ENCODE measurements at places on chromosomes 11 and 22.

- DNase-seq: no peak
Observed at GRCh38 chr11:114089748-114090147, 30.2 kb downstream of the ZBTB16 start.

- DNase-seq: no peak
Observed at GRCh38 chr22:30027169-30027568, 53.1 kb upstream of the HORMAD2 start.

DNA sequence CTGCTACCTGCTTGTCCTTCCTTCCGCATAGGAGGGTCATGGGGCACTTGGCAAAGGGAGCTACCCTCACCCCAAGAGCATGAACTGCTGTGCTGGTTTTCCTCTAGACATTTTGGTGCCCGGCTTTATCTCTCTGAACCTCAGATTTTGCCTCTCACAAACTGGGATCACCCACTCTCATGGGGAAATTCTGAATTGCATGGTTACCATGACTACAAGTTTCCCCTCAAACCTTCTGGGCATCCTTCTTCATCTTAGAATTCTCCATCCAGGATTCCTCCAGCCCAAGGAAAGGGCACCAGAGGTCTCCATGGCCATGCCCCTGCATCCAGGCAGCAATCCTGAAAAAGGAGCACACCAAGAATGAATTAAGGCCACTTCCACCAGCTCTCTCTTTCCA, 180.1 kb upstream of the NECTIN1 start:
- DNase-seq: no peak

GRCh38 chr22:45612451-45612901, 59.2 kb upstream of the ATXN10 start:
- DNase-seq: no peak

- DNase-seq: no peak
Observed at GRCh38 chr11:124322356-124322755, 2.4 kb upstream of the OR8D2 start.

- DNase-seq: no peak
Observed at GRCh38 chr11:96331699-96332116, 11.3 kb downstream of the MAML2 start.

DNA sequence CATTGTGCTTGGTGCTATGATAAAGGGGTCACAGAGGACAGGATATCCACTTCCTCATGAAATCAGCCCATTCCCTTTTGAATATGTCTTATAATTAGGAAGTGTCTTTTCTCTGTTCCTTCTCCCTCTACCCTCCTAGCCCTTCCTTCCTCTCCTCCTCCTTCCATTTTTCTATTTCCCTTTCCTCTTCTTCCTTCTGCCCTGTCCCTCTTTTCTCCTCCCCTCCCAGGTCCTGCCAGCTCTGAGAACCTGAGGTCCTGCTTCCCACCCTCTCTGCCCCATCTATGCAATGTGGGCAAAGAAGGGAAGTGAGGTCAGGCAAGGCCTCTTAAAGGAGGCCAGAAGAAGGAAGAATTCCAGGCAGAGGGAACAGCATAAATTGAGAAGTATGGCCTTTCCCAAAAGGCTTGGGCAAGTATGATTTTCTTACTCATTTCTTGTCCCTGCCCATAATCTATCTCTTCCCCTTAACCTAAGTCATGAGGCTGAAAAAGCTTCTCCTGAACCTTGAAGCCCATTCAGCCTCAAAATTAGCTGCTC, 7.7 kb upstream of the UBASH3B start:
- DNase-seq: no peak

- no peak for DNase-seq
Observed at GRCh38 chr11:31529701-31530100, 20.1 kb downstream of the ELP4 start.

DNA sequence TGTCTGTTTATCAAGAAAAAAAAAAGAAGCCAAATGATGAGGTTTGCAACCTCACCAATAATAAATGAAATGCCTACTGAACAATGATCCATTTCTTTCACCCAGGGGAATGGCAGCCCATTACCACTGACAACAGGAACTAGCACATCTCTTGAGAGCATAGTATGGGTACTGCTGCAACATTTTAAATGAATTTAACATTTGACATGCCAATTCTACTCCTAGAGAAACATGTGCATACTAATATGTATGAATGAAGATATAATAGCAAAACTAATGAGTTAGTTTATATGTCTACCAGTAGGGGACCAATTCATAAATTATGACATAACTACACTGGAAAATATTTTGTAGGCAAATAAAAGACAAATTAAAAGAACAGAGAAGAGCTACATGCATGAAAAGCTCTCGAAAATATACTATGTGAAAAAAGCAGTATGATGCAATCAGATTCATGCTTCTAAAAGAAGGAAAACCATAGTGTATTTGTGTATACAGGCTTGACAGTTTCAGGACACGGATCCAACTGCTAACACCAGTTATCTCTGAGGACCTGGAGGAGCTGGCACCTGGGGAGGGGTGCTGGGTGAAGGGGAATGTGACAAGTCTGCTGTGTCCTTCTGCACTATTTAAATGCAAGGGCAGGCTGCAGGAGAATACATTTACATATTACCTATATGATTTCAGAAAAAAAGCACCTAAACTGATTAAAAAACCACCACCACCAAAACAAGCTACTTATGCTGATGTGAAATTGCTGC, 6.9 kb downstream of the SMCO4 start:
- no peak for DNase-seq

- DNase-seq: no peak
Observed at GRCh38 chr11:75855206-75855605, 40.2 kb downstream of the UVRAG start.

- DNase-seq: no peak
Observed at GRCh38 chr11:61116426-61117167, 14.3 kb downstream of the CD5 start.

DNA sequence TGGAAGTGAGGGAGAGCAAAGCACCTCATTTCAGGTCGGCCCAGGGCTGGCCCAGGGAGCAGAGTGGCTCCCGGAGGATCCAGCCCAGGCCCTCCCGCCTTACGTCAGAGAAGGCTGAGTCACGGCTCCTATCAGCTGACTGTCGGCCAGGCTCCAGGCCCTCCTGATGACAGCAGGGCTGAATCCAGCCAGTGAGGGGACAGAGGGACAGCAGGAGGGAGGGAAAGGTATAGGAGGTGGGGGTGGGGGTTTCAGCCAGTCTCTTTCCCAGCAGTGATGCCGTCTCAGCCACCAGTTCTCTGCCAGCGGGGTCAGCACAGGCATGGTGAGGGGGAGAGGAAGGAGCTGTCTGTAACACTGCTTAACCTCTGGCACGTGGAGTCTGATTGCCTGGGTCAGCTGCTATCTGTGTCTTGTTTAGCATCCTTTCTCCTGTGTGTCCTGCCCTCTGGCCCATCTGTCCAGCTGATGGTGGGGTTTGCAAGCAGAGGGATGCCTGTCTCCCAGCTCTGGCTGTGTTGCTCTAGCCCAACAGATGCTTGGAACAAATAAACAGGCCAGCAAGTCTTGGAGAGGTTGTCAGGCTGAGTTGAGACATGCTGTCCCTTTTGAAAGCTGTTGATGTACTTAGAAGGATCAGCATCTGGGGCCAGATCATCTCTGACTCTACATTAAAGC, 74.0 kb downstream of the ADAMTS15 start:
- peak; percentile 34 for DNase-seq

DNA sequence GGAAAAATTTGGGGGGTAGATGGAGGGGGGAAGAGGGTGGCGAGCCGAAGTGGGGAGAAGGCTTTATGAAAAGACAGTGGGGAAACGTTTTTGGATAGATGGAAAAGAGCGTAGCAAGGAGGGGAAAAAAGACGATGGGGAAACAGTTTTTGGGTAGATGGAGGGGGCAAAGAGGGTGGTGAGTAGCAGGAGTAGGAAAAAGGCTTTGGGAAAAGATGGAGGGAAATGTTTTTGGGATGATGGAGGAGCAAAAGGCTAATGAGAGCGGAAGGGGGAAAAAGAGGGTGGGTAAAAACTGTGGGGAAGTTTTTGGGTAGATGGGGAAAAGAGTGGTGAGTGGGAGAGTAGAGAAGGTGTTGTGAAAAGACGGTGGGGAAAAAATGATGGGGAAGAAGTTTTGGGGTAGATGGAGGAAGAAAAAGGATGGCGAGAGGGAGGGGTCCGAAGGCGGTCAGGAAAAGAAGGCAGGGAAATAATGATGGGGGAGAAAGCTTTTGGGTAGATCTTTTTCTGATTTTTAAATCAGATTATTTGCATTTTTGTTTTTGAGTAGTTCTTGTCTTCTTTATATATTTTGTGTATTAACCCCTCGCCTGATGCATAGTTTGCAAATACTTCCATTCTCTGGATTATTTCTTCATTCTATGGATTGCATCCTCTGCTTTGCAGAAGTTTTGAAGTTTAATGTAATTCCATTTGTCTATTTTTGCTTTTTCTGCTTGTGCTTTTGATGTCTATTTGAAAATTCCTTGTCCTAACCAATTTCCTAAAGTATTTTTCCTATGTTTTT, 115.3 kb upstream of the SERPIND1 start:
- no peak for DNase-seq

GRCh38 chr22:38862375-38863329, 9.4 kb downstream of the CBX6 start:
- no peak for DNase-seq

GRCh38 chr11:92667486-92668152, 301.8 kb upstream of the MTNR1B start:
- DNase-seq: no peak

GRCh38 chr11:126484266-126484665, 128.8 kb downstream of the ST3GAL4 start:
- DNase-seq: no peak

- no peak for DNase-seq
Observed at GRCh38 chr22:34914846-34915245, 151.1 kb upstream of the ISX start.

GRCh38 chr22:40023341-40023841, 28.6 kb downstream of the FAM83F start:
- DNase-seq: no peak

- DNase-seq: peak; percentile 69
Observed at GRCh38 chr22:20137671-20138416, 6.2 kb downstream of the ZDHHC8 start.

DNA sequence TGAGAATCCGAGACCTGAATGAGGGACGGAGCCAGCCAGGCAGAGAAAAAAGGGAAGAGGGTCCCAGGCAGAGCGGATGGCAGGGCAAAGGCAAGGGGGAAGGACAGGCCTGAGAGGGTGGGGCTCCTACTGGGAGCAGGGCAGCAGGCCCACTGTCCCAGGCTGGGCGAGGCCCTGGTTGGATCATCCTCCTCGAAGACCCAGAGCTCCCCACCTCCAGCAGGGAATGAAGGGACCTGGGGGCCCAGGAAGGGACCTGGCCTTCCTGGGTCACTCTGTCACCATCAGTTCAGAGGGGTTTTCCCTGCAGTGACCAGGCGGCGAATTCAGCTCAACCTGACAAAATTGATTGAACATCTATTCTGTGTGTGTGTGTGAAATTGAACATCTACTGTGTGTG, 4.0 kb downstream of the CD5 start:
- no peak for DNase-seq

DNA sequence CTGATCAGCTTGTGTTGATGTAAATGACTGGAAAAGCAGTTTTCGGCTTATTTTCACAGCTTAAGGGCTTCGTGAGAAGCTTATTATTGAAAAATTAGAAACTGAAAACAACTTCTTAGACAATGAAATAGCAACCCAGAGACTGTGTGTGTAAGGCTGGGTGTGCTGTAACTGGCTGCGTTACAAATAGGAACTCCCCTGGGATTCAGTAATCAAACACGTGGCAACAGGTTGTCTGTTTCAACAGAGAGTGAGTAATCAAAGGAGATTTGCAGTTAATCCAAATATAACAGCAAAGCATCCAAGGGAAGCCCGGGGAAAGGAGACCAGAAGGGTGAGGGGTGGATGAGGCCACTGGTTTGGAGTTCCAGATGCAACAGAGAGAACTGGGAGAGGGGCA, 19.2 kb downstream of the NTM start:
- DNase-seq: no peak

DNA sequence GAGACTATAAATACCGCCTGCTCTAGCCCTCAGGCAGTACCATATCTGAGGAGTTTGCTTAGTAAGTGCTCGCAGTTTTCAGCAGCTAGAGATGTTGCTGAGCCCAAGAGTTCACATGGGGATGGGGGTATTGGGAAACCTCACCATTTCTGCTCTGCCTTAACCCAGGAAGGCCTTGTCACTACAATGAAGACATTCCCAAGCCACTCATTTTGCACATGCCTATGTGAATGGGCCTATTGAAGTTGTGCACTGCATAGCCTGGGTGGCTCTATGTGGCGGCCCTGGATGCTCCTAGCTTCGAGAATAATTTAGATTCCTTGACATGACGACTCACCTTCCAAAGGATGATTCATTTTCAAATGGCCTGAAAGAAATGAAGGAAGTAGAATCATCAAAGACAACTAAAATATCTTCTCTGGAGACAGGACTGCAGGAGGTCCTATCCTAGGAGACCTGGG, 163.4 kb downstream of the ADAMTS15 start:
- no peak for DNase-seq

- DNase-seq: no peak
Observed at GRCh38 chr11:36142439-36142838, 146.8 kb downstream of the COMMD9 start.

DNA sequence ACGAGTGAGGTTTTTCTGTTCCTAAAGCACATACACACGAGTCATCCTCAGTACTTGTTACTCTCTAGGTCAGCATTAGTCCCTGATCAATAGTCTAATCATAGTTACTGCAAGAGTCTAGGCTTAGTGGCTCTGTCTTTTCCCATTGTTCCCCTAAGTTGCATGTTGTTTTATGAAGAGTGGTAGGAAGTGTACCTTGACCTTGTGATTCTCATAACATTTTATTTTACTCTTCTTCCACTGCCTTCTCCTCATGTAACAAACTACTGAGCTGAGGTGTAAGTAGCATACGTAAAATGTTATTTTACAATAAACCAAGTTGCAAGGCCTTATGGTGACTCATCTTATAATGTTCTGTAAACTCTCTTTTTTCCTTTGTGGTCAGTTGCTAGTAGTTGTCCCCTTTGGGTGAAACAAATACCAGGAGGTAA, 15.0 kb downstream of the METTL15 start:
- DNase-seq: no peak

- no peak for DNase-seq
Observed at GRCh38 chr11:3200388-3201111, 18.1 kb downstream of the MRGPRG start.

DNA sequence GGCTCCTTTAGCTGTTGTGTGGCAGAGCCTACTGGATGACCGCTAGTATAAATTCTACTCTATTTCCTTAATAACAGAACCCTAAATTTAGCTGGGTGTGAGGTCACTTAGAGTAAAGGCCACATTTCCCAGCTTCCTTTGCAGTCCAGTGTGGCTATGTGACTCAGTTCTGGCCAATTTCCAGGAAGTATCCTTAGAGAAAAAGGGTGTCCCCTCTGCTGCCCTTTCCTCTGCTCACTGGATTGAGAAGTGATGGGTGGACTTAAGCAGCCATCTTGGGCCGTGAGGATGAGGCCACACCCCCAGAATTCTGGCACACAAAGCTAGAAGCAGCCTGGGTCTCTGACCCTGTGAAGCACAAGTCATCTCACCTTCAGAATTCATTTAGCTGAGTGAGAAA, 11.7 kb upstream of the RASD2 start:
- no peak for DNase-seq

Data from occipital lobe (tissue), 3 donors.